AG04450 (cell line): ENCODE measurements at places on chromosomes 4 and X.

DNA sequence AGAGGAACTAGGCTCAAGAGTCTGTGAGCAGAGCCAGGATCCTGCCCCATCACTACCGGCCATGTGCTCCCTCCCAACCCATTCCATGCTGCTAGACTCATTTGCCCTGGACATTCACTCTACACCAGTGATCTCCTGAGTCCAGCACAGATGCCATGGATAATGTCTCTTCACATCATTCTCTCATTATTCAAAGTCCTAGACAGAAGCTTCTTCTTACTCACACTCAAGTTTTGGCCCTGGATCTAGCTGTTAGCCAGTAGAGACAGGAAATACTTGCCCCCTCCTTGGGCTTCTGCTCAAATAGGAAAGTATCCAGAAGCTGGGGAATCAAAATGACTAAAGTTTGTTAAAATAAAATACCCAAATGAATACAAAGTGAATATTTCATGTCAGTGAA lies 266.8 kb upstream of the LDB2 start:
- DNase-seq: no peak

- DNase-seq: no peak
These were observed 78.9 kb downstream of the SLC10A7 start for GRCh38 chr4:146442801-146443200.

DNA sequence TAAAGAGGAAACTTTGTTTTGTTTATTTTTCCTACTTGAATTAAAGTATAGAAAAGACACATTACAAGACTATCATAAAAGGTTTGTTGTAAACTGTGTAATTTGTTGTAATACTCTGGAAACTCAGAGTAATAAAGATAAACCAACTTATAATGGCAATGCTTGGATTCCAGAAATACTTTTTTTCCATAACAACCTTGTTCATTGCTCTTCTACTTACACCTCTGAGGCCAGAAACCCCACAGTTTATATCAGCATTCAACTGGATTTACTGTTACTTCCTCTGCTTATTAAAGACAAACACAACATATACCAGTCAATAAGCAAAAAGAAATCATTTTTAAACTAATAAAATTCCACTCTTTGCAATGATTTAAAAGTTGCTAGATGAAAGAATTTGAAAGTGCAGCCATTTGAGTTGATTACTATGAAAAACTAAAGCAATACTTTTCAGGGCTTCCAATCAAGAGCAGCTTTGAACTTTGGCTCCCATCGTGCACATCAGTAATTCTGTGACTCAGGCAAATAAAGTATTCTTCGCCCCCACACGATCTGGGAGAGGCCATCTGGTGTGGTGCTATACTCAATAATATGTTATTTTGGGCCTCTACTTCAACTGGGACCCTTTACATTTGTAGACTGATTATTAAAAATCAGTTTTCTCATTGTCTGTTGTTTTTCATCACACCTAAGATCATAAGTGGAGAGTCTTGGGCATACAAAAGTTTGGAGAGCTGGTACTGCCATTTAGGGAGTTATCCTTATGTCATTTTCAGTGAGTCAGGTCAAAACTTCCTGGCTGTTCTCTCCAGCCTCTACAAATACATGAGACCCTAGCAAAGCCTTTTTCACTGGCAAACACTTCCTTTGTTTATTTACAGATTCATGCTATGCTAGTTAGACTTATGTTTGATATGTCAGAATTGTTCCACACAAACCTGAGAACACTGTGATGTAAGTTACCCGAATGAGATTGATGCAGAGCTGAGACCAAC lies 20.5 kb downstream of the DDIT4L start:
- DNase-seq: no peak

DNA sequence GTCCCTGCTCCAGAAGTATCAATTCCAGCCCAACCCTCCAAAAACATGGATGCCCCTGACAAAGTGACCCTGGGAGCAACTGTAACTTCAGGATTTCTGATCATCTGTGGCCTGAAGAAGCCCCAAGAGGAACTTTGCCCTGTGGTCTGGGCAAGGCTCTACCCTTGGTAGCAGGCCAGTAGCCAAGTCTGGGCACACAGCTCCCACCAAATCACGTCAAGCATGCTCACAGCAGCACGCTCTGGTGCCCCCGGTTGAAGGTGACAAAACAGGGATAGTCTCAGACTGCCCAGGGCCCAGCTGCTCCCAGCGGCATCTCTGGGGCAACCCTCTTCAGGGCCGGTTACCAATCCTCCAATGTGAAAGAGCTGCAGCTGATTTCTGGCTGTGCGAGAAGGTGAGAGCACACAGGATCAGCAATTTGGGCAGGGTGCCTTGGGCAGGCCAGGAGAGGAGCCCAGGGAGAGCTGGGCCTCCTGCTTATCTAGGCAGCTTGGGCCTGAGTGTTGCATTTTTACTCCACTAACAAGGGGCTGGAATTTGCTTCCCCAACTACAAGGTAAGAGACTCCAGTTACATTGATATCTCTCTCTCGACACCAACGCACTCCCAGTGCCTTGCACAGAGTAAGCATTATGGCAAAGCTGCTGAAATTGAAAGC lies 418.1 kb downstream of the BCOR start:
- no peak for DNase-seq

DNA sequence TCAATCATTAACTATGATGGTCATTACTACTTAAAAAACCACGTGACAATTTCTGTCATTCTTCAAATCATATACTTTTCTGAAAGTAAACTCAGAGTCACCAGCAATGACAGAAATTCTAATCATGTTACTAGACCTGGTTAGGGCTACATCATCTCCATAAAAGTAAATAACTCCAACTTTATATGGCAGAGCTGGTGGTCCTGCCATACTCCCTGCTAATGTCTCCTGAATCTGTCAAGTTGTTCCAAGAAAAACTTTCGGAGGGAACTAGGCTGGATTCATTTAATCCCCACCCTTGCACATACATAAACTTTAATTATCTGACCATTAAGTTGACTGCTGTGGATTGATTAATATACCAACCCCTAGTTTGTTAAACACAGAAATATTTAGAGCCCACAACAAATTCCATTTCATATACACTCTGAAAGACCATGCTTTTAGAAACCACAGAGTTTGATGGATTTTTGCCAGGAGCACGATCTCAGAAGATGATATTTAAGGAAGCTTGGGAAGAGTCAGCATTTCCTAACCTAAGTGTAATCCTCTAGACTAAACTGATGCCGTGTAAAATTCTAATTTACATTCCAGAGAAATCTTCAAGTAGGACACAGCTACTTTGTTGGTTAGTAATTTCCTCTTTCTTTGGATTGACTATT lies 577.0 kb downstream of the FAT4 start:
- DNase-seq: peak; percentile 95

- DNase-seq: no peak
These were observed 25.6 kb upstream of the PLS3 start for GRCh38 chrX:115535421-115535820.

DNA sequence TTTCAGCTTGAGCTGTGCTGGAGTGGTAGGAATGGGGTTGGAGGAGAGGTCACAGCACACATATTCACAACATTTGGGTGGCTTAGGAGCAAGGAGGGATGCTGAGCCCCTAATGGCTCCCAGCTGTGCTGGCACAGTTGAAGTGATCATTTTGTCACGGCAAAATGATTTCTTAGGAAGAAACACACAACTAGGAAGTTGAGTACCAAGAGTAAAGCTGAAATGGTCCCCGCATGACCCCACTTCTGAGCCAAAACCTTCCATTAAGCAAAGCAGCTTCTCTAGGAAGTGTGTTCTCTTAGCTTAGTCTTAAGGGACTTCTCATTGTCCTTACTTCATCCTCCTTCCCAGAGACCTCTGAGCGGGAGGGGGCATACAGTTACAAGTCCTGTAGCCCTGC lies 12.6 kb downstream of the CAPN6 start:
- DNase-seq: no peak

DNA sequence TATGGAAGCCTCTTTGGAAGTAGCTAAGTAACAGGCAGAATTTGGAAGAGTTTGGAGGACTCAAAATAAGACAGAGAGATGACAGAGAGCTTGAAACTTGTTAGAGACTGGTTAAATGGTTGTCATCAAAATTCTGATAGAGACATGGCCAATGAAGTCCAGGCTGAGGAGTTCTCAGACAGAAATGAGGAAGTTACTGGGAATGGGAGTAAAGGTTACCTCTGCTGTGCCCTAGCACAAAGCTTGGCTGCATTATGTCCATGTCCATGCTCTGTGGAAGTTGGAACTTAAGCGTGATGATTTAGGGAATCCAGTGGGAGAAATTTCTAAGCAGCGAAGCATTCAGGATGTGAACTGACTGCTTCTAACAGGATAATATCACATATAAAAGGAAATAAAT lies 146.2 kb upstream of the NDST4 start:
- no peak for DNase-seq

GRCh38 chrX:43706786-43707370 lies 50.8 kb downstream of the MAOA start:
- DNase-seq: no peak

- peak; percentile 6 for DNase-seq
These were observed 19.6 kb upstream of the TCEAL4 start for GRCh38 chrX:103565752-103566151.

DNA sequence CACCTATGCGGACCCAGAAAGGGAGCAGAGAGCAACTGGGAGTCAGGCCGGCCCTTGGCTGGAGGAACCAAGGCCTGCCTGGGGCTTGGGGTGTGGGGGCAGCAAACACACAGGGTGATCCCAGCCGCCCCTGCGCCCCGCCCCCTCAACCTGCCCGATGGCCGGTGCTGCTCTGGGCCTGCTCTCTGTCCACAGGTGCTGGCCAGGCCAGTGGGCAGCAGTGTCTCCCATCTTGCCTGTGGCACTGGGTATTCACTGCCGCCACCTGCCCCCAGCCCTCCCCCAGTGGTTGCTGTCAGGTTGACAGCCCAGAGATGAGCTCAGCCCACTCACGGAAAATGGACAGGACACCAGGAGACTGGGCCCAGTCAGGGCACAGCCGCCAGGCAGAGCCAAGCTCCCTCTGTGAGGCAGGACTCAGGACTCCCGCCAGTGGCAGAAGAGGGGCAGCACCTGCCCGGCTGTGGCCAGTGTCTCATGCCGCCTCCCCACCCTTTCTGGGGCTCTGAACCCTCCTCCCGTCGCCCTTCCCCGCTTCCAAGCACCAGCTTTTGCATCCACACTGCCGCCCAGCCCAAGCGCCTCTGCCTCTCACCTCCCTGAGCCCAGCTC lies 4.7 kb downstream of the NKX1-1 start:
- DNase-seq: no peak

DNA sequence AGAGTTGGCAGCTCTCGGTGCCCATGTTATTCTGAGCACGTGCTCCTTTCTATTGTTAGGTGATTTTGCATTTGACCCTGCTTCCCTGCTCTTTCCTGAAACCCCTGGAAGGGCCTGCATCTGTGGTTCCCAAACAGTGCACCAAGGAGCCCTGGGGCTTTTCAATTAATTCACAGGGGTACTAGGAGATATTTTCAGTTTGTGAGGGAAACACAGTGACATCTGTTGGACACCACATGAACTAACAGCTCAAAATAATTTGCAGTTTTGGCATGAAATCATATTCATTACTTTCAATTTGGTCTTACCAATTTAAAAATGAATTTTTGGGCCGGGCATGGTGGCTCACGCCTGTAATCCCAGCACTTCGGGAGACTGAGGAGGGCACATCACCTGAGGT lies 156.6 kb downstream of the GATB start:
- DNase-seq: no peak

DNA sequence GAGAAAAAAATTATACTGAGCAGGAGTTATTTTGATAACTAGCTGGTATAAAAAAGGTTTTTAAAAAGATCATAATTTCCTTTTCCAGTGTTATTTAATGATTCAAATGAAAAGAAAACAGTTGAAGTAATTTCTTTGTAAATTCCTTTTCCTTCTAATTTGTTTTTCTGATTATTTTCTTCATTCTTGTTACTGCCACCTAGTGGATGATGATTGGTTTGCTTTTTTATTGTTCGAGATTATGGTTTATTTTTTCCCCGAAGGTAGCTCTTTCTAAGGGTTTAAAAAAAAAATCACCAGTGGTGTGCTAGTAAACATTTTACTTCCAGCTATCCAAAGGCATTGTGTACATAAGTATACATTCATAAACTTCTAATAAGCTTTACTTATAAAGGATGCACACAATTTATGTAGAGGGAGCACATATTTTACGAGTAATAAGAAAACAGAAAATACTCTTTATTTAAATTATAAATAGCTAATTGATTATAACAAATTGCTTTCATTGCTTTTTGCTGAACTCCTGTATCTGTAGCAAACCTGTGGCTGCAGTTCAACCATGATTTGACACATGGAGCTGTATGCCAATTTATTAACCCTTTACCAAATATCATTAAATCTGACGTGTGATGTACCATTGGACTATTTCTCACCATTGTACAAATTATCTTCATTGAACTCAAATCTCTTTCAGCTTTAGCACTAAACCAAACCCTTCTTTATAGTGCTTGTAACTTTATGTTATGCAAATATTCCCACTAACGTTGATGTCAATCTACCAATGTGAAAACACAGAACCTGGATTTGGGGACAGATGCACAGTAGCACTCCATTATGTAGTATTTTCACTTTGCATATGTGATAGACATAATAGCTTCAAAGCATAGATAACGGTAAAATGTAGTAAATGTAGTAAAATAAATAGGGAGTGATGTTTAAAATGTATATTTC lies 97.8 kb upstream of the ANK2 start:
- DNase-seq: no peak

DNA sequence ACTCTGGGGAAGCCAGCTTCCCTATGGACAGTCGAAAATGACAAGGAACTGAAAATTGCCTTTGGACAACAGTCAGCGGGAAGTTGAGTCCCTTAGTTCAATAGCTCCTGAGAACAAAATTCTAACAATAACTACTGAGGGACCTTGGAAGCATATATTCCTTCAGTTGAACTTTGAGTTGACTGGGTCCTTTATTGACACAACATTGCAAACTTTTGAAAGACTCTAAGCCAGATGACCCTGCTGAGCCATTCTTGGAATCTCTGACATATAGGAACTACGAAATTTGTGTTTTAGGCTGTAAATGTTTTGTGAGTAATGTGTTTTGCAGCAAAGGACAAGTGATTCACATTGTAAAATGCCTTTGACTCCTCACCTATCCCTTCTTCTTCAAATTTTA lies 548.8 kb upstream of the LCORL start:
- DNase-seq: no peak

GRCh38 chrX:129686422-129686948 lies 31.7 kb upstream of the APLN start:
- DNase-seq: no peak

DNA sequence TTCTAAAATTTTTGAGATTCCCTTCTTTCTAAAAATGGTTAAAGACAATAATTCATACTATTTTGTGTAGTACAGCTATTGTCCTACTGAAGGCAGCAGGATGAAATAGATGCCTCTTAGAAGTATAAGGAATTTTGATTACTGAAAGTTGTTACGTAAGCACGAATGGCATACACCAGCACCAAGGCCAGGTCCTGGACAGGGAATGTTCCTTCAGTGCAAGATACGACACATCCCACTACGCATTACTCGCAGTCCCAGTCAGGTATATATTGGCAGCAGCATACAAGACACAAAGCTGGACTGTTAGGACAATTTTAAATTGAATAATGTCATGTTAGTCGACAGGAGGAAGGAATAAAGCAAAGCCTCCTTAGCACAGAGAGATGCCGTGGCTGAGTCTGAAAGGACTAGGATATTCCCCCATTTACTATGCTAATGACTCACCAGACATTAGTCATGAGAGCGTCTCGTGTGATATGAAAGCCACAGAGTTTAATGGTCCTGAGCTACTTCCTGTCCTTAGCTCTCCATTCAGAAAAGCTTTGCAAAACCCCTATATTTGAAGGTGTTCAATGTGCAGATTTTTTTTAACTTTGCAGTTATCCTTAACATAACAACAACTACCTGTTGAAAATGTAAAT lies 504.3 kb downstream of the FAM133A start:
- no peak for DNase-seq
